ENCODE measurements at places on chromosomes 4 and X.

DNA sequence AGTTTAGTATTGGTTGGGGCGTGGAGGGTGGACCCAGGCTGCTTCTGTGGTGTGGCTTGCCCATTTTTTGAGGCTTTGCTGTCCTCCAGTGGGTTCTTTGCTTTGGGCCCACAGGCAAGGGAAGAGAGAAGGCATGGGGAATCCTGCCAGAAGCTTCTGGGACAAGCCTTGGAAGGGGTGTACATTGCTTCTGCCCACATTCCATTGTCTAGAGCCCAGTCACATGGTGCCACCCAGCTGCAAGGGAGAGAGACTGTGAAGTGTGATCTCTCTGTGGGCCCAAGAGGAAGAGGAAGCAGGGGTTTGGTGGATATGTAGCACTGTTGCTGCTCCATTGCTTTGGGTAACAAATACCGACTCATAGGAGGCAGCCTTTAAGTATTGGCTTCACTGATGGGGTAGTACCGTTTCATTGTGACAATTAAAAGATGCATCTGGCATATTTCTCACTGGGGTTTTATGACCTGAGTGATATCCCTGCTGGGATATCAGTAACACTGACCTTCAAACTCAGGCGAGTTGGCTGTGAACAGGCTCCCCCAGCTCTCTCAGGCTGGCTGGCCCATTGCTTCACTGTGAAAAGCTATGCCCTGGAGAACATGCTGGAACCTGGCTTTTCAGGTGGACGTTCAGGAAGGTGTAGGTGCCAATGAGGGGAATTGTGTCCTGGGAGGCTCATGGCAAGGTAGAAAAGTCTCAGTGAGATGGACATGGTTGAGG is 85.9 kb downstream of the CLDN34 start:
- DNase-seq, result peak; percentile 26

DNA sequence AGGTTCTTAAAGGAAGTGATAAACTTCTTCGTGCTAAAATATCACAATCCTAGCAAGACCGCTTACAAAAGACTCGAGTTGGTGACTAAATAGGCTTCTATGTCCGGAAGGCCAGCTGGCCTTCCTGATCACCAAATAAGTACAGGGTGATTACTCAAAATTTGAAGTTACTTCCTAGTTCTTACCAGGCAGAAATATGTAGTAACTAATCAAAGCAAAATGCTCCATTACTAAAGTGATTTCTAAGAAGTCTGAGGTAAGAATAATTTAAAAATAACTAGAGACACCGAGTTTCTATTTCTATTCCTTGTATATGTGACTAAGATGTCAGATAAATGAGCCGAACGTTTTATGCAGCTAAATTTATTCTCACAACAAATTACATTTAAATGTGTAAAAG is 62.2 kb downstream of the NSUN7 start:
- no peak for DNase-seq

DNA sequence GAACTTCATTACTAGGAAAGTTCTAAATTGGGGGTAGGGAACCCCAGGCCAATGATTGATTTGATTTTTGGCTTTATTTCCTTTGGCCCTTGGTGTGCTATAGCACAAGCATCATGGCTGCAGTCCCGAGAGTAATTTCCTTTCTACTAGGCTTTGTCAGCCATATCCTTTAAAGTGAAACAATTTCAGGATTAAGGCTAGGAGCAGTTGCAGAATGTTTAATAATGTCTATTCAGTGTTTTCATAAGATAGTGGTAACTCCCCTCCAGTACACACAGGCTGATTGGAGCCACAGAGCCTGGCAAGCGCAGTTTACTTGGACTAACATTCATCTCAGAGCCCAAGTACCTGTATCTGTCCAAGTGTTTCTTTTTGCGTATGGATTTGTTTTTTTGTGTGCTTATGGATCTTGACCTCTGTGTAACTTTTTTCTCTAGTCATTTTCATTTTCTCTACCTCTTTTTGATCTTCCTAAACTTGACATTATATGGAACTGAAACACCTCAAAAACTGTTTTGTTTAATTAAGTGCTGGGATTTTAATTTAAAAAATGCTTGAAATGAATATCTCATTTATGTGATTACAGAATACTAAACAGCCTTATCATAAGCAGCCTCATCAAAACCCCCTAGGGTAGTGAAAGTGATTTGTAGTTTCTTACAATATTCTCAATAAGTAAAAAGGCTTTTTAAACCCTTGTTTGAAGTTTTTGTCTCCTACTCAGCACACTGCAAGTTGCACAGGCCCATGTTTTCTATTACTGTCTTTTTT is 7.5 kb downstream of the STIM2 start:
- DNase-seq, result no peak

DNA sequence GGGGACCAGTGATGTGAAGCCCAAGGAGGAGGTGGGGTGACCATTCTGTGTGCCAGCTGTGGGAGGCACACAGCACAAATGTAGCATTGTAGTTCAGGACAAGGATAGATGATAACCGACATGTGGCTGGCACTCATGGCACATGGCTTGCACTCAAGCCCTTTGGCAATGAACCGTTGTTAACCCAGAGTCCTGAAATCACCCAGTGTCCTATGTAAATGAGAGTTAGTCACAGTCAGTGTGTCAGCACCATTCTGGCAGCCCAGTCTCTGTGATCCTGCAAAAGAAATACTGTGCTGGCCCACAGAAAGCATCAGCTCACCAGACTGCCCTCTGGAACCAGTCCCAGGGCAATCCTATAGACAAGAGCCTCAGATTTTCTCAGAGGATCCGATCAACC is 339.3 kb downstream of the MID1IP1 start:
- no peak for DNase-seq

GRCh38 chr4:84574069-84574720 is 8.7 kb upstream of the CDS1 start:
- no peak for DNase-seq

- DNase-seq, result no peak
Observed at GRCh38 chrX:69139516-69139915, 25.7 kb downstream of the PJA1 start.

DNA sequence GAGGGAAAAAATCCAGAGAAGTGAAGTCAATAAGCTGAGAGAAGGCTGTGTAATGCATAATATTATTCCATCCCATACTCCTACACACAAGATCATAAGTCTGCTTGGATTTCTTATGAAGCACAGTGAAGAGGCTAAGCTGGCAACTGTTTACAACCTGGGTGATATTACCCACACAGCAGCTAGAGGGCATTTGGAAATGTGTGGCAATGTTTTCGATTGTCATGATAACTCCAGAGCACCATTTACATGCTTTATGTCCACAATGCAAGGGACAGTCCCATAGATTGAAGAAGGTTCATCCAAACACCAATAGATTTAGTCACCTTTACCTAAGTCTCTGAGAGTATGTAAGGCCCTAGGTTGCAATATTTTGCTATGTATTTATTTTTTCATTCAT is 412.2 kb downstream of the PPP3CA start:
- DNase-seq, result peak; percentile 3

DNA sequence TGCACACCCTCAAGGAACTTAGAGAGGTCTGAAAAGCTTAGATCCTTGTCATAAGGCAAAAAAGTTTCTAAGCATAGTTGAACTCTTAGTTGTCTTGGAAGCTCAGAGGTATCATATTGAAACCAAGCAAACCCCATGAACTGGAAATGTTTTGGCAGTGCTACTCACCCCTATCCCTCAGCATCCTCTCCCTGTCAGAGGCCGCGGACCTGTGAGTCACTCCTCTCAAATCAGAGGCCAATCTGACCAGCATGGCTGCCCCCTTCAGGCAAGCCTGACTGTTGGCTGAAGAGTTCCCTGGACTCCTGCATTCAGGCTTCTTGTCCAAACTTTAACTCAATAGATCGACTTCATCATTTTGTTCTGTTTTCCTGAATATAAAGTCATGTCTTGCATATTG is 69.4 kb downstream of the KCNIP4 start:
- DNase-seq, result no peak

DNA sequence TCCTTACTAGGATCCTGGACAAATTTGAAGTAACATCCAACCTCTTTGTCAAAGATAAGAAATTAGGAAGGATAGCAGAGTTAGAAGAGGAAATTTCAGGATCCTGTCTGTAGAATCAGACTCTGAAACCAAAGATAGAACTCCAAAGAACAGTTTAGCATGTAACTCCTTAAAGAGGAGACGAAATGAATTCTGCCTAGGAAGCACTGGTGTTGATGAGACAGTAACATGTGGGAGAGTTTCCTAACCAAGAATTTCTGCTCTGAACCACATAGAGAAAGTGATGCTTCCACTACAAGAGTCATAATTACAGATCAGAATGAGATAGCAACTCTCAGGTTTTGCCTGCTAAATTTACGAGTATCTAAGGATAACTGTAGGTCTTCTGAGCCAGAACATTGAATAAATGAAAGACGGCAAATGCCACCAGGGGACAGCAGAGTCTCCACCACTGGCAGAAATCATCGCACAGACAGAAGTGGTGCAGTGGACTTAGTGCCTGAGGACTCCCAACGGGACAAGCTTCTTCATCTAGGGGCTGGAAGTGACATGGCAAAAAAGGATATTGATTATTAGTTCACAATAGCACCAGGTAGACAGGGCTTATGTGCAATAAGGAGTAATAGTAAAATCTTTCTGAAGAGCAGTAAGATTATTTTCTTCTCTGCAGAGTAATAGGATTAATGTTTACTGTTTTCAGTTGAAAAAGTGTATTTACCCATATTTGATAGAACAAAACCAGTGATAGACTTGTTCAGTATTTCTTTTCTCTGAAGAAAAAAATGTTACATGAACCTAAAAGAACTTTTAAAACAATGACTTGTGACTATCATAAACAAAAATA is 6.7 kb upstream of the PPID start:
- DNase-seq, result peak; percentile 67

DNA sequence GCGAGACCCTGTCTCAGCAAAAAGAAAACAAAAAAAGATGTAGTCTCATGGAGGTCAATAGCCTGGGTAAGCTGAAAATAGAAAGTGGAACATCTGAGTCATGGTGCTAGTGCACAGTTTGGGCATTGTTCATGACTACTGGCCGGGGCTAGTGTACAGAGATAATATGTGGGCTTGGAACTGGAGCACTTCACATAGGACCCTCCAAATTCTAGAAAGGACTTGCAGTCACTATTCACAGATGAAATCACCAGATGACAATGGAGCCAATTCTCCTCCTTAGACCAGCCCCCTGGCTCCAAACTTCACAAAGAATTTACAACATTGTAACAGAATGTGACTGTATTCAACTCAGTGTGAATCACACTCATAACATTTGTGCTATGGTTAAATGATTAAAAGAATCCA is 367.8 kb upstream of the SLC7A11 start:
- peak; percentile 87 for DNase-seq

GRCh38 chr4:23881052-23881501 is 8.8 kb downstream of the PPARGC1A start:
- DNase-seq, result no peak

GRCh38 chr4:65943076-65943475 is 272.8 kb upstream of the EPHA5 start:
- peak; percentile 93 for DNase-seq

DNA sequence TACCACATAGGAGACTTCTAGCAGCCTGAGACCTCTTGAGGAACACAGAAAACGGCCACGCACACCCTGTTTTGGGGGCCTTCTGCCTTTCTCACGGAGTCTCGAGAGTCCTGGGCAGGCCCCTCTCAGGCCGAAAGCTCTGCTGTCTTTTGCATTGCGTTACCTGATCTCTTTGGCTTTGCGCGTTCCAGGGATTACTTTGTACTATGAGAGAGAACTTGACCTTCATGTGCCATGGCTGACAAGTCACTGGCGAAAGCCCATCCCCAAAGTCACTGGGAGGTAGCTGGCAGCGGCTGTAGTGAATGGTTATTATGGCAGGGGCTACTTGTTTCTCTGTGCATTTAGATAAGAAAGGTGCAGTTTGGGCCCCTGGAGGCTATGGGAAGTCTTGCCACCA is 8.0 kb upstream of the NAT8L start:
- no peak for DNase-seq

- no peak for DNase-seq
Observed at GRCh38 chr4:40881096-40881495, 131.3 kb downstream of the NSUN7 start.

- peak; percentile 54 for DNase-seq
Observed at GRCh38 chr4:178081176-178081575, 638.9 kb upstream of the AGA start.

GRCh38 chrX:81890521-81890920 is 688.6 kb downstream of the SH3BGRL start:
- no peak for DNase-seq

- DNase-seq, result no peak
Observed at GRCh38 chr4:1771555-1772305, 21.4 kb upstream of the FGFR3 start.

- no peak for DNase-seq
Observed at GRCh38 chrX:102711872-102712215, 404 bp upstream of the GPRASP2 start.

- no peak for DNase-seq
Observed at GRCh38 chr4:168475745-168476144, 4.5 kb downstream of the DDX60L start.

DNA sequence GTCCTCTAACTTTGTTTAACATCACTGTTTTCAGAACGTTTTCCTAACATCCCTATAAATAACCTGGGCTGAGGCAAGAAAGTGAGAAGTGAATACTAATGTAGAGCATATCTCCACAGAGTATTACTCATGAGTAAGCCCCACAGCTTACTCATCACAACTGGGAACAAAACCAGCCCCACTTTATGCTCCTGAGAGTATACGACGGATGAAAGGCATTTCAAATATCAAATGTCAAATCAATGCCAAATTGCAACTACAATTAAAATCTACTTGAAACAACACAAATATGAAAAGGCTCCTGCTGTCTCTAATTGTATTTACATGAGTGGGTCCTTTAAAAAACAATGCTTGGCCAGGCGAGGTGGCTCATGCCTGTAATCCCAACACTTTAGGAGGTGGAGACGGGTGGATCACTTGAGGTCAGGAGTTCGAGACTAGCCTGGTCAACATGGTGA is 41.2 kb downstream of the SH3RF1 start:
- peak; percentile 97 for DNase-seq

DNA sequence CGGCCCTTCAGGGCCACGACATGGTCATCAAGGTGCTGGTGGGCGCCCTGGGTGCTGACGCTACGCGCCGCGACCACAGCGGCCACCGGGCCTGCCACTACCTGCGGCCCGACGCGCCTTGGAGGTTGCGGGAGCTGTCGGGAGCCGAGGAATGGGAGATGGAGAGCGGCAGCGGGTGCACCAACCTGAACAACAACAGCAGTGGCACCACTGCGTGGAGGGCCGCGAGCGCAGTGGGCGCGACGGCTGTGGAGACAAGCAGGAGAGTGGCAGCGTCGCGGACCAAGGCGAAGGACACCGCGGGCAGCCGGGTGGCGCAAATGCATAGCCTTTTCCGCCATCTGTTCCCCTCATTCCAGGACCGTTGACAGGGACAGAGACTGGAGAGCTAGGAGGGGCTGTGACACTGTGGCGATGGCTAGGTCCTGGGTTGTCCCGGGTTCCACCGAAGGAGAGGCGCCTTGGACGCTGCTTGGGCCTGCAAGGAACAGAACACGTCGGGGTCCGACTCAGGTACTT is 919 bp downstream of the SOWAHD start:
- DNase-seq, result no peak

DNA sequence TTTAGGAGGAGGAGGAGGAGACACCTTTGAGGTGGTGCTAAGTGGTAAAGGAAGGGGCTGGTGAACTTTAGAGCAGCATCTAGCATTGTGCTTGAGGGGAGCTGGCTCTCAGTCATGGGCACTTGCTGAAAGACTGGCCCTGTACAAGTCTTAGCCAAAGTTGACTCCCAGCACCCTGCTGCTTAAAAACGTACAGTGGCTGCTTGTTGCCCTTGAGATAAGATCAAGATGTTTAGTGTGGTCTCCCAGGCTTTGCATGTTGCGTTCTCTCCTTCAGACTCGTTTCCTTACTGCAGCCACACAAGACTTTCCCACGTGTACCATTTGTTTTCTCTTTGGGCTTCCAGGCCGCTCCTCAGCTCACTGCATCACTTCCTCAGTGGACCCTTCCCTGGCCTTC is 1.8 kb downstream of the MED28 start:
- DNase-seq, result no peak

- no peak for DNase-seq
Observed at GRCh38 chr4:1014291-1015167, 3.1 kb downstream of the FGFRL1 start.

Data from fibroblast of skin of back (primary cell).